T-cell (primary cell): ENCODE measurements at places on chromosomes 5 and 9.

- DNase-seq: no peak
These were observed 29.5 kb upstream of the SMU1 start for GRCh38 chr9:33105959-33106358.

GRCh38 chr5:141155540-141156374 lies 5.9 kb downstream of the PCDHB6 start:
- no peak for DNase-seq

DNA sequence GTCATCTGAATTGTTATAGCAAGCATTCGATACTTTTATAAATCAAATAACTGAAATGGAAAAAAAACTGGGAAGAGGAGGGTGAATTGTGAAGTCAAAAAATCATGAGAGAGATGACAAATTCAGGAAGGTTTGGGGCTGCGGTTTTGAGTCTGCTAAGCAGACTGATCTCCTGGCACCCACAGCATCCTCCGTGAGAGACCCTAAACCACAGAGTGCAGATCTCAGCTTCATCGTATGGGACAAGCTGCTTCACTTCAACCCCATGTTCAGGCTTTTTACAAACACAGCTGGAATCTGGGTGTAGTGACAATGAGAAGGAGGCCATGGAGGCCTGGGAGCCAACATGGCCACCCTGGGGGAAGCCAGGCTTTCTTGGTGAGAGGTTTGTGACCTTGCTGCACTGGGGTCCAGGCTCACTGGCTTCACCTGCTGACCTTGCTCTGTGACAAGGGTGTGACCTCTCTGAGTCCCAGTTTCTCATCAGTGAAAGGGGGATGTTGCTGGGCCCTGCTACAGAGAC lies 19.4 kb downstream of the USP20 start:
- no peak for DNase-seq

DNA sequence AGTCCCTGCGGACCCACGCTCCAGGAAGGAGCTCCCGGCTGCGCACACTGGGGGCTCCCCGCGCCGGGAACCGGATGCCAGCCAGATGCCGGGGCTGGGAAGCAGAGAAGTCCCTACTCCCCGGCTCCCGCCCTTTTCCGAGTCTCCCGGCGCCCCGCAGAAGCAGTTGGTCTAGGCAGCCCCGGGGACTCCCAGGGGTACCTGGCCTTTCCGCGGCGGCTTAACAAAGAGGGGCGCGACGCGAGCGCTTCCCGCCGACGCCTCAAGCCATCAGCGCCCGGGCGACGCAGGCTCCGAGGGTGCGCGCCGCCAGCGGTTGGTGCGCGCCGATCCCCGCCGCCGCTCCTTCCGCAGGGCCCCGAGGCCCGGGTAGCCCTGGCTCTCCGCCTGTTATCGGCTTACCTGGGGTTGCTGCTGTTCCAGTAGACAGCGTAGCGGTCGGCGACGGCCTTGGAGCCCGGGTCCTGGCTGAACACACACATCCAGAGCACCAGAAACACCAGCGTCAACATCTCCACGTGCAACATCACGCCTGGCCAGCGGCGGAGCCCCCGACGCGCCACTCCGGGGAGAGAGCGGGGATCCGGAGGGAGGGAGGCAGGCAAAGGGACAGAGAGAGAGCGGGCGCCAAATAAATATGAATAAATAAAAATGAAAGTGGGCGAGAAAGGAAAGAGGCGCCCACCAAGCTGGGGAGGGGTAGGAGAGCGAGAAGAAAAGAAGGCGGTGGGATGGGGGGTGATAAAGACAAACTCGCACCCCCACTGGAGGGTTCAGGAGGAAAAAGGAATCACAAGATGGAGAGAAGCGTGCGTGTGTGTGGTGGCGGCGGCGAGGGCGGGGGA lies 428 bp downstream of the EFNA5 start:
- DNase-seq: no peak

DNA sequence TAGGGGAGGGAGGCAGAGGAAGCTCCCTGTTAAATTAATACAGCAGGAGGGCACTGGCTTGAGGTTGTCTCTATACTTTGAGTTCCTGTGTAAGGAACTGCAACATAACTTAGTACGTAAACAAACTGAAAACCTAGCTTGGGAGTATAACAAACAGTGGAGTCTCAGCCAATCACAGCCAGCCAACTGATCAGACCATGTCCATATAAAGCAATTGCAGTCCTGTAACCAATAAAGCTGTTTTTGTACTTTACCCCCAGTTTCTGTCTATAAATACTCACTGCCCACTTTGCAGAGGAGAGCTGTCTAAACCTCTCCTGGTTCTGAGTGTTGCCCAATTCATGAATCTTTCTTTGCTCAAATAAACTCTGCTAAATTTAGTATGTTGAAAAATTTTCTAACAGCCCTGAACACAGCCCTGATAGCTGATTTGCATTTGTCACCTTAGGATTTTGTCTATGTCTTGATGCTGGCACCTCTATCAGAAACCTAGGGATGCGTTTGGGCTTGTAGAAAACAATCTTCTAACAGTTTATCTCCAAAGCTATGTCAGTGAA lies 39.9 kb downstream of the GDNF start:
- no peak for DNase-seq

GRCh38 chr9:84703793-84704192 lies 34.3 kb downstream of the NTRK2 start:
- no peak for DNase-seq

GRCh38 chr5:177578316-177578715 lies 13.7 kb upstream of the TMED9 start:
- DNase-seq: no peak

DNA sequence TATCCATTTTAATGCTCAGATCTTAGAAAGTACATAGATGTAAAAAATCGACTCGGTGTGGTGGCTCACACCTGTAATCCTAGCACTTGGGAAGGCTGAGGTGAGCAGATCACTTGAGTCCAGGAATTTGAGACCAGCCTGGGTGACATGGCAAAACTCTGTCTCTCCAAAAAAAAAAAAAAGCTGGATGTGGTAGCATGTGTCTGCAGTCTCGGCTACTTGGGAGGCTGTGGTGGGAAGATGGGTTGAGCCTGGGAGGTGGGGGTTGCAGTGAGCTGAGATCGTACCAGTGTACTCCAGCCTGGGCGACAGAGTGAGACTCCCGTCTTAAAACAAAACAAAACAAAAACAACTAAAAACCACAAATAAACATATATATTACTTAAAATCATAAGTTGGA lies 61.4 kb downstream of the RASA1 start:
- DNase-seq: no peak

GRCh38 chr5:103973669-103974068 lies 411.1 kb upstream of the NUDT12 start:
- no peak for DNase-seq

DNA sequence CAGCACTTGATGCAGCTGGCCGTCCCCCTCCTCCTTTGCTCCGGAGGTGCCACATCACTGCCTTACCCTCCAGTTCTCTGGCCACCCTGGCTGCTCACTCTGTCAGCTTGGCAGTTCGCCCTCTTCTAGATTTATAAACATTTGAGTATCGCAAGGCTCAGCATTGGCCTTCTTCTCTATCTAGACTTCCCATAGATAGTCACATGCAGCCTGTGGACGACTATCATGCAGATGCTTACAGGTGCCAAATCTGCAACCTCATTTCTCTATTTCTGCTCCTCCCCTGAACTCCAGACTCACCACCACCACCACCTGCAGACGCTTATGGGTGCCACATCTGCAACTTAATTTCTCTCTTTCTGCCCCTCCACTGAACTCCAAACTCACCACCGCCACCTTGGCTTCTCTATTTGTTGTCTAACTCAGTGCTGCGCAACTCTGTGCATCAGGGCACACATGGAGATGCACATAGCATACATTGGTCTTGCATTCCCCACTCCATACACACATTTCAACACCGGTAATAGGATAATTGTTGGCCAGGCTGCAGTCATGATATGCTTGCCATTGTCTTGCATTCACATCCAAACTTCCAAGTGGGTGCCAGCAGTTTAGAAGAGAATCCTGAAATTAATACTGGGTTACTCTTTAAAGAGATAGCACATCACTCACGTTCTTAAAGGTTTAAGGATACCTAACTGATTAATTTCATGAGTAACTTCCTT lies 1.9 kb upstream of the DAP start:
- no peak for DNase-seq

- DNase-seq: no peak
These were observed 443.5 kb upstream of the CDH6 start for GRCh38 chr5:30749971-30750370.

DNA sequence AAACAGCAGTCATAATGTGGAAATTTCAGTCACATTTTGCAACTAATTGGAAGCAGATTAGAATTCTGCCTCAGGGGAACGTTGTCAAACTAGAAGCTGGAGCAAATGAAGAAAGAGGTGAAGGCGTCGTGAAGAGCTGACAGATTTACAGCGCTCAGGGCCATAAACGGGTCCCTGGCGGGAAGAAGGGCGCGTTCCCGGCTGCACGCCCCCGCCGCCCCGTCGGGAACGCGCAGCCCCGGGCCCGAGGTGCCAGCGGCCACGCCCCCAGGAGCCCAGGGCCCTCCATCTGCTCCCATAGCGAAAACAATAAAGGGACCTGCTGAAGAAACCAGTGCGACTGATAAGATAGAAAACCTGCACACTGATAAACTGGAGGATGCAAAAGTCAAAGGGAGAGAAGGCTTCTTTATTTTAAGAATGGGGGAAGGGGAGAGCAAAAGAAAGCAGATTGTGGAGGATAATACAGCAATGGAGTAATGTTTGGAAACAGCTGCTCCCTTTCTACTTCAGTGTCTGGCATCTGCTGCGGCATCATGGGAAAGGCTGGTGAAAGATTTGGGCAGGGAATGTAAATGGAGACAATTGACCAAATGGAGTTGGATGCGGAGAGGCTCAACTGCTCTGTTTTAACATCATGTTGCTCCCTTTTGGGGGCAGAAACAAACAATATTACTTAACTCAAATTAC lies 11.1 kb downstream of the ZNF608 start:
- DNase-seq: no peak

DNA sequence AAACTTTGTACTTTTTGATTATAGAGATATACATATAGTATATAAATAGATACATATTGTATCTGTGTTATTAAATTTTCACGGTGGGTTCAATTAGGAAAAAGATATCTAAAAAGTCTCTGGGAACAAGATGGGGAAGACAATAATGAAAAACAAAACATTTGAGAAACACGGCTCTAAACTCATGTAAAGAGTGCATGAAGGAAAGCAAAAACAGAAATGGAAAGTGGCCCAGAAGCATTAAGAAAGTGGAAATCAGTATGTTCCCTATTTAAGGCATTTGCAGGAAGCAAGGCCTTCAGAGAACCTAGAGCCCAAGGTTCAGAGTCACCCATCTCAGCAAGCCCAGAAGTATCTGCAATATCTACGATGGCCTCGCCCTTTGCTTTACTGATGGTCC lies at the start of gene IFNA1:
Gene IFNA1 (plus strand): TSS at position 301 of the 400 bp plus-strand sequence. CDS start 69 bp downstream, at position 370.
- DNase-seq: no peak

GRCh38 chr5:76210946-76211345 lies 127.8 kb downstream of the SV2C start:
- no peak for DNase-seq

- DNase-seq: no peak
These were observed 4.4 kb downstream of the MUSK start for GRCh38 chr9:110672873-110673510.

- DNase-seq: no peak
These were observed 59.6 kb downstream of the NEURL1B start for GRCh38 chr5:172700365-172701290.

GRCh38 chr9:133374612-133375115 lies 1.2 kb downstream of the SURF4 start:
- no peak for DNase-seq

GRCh38 chr5:156232251-156232869 lies 94.6 kb upstream of the SGCD start:
- DNase-seq: no peak
